ENCODE measurements at places on chromosomes 12 and 14. TPM values are rescaled to one million over a fixed set of nuclear protein-coding genes. Genes with fewer than 3 reads are reported as not detected.

Gene ACOT4
- total RNA-seq, result 0.54 TPM

Gene SPRYD3
- 21.7 TPM for total RNA-seq

Gene MIP
- not detected for total RNA-seq

Gene GPR162
- total RNA-seq, result 1.7 TPM

Gene FCF1
- total RNA-seq, result 37.1 TPM

Gene CMKLR1
- not detected for total RNA-seq

Gene PARPBP
- total RNA-seq, result 15.6 TPM

Gene SLC39A5
- not detected for total RNA-seq

Gene KRT82
- total RNA-seq, result not detected

Gene DTX1
- not detected for total RNA-seq

Gene PTPN6
- under 0.01 TPM for total RNA-seq

Gene TDP1
- total RNA-seq, result 39.2 TPM

Gene SLC6A13
- total RNA-seq, result 0.28 TPM

Gene ASCL1
- total RNA-seq, result not detected
